ENCODE measurements at places on chromosomes 3 and 15.

DNA sequence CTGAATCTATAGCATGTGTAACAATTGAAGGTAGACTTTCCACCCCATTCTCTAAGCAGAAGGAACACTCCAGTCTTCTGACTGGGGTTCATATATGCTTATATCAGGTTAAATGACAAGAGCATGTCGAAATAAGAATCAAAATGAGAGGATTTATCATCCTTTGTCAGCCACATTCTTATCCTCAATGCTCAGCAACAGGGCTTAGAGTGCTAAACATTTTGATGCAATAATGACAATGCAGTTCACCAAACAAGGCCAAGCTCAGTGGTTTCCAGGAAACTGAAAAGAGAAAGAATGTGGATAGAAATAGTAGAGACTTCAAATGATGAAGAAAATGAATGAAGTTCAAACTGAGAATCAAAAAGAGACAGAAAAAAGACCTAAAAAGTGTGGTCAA, 78.0 kb downstream of the FSIP1 start:
- no peak for DNase-seq

GRCh38 chr3:36688815-36689214, 75.5 kb downstream of the DCLK3 start:
- no peak for DNase-seq

DNA sequence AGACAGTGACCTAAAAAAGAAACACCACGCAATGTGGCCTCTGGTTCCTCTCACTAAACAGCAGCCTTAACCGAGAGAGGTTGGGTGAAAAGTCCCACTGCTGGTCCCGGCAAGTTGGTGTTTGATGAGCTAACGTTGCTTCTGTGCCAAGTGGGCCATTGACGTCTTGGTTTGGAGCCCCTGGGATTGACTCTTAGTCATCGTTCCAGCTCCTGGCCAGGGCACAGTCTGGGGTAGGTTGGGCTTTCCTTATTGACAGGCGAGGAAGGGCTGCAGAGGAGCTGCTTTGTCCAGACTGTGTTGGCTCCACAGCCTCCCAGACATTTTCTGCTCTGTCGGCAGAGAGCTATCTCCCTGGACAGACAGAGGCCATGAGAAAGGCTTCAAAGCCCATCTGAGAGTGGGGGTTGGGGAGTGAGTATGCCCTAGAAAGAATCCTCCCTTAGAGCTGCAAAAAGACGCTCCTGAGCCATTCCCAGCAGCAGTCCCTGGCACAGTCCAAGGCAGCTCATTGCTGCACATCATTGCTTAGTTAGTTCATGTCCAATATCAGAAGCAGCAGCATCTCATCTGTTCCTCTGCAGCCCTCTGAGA, 28.6 kb upstream of the C3orf80 start:
- DNase-seq, result no peak

GRCh38 chr3:13706886-13707285, 158.0 kb downstream of the FBLN2 start:
- no peak for DNase-seq
